CD4-positive, alpha-beta T cell treated with Interferon alpha-2 for 1 hour (primary cell): ENCODE measurements at places on chromosomes 3 and 15.

GRCh38 chr15:34358367-34358766 is 8.6 kb downstream of the LPCAT4 start:
- DNase-seq = no peak

- DNase-seq = no peak
Observed at GRCh38 chr3:42681361-42682038, 3.8 kb upstream of the KLHL40 start.

- DNase-seq = peak; percentile 73
Observed at GRCh38 chr3:141441381-141442364, 45.2 kb upstream of the RASA2 start.

DNA sequence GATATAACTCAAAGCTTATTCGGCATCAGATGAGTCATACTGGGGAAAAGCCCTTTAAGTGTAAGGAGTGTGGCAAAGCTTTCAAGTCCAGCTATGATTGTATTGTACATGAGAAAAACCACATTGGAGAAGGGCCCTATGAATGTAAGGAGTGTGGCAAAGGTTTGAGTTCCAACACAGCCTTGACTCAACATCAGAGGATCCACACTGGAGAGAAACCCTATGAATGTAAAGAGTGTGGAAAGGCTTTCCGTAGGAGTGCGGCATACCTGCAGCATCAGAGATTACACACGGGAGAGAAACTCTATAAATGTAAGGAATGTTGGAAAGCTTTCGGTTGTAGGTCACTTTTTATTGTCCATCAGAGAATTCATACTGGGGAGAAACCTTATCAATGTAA is 7.5 kb downstream of the ZNF621 start:
- no peak for DNase-seq

- no peak for DNase-seq
Observed at GRCh38 chr3:55315396-55315795, 171.7 kb downstream of the WNT5A start.

DNA sequence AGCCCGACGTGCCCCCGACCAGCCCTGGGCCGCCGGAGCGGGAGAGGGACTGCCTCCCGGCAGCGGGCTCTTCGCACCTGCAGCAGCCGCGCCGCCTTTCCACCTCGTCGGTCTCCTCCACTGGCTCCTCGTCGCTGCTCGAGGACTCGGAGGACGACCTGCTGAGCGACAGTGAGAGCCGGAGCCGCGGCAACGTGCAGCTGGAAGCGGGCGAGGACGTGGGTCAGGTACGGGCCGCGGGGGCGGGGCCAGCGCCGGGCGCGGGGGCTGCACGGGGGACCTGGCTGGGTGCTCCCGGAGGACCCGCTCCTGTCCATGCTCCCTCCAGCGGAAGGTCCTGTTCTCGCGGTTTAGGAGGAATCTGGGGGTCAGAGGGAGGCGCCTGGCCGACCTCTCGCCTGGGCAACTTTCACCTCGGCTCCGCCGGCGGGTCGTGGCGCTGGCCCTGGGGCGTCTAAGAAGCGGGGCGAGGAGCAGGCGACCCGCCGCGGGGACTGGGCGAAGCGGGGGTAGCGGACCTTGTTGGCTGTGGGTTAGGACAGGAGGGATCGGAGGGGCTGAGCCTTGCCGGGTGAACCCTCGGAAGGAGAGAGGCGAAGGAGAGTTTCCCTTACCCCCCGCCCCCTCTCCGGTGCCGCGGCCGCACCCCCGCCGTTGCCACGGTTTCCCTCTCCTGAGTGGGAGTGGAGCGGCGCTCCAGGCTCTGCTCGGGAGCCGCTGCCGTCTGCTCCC is 682 bp downstream of the ITPKA start:
- peak; percentile 32 for DNase-seq

- DNase-seq = no peak
Observed at GRCh38 chr3:14470461-14470860, 68.1 kb downstream of the SLC6A6 start.

DNA sequence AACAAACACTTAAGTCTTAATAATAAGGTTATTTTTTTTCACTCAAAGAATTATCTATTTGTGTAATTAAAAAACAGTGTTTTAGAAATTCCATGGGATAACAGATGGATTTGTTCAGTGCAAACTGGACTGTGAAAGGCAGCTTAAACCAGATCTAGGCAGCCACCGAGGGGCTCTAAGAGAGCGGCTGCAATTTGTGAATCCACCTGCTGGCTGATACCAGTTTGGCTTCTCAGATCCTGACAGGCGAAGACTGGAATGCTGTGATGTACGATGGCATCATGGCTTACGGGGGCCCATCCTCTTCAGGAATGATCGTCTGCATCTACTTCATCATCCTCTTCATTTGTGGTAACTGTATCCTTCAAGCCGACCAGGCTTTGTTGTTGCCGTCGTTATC is 119.6 kb downstream of the CHDH start:
- DNase-seq = no peak

GRCh38 chr3:122986693-122987179 is 40.8 kb downstream of the SEMA5B start:
- DNase-seq = no peak

GRCh38 chr15:31551323-31551722 is 224.7 kb downstream of the KLF13 start:
- no peak for DNase-seq

DNA sequence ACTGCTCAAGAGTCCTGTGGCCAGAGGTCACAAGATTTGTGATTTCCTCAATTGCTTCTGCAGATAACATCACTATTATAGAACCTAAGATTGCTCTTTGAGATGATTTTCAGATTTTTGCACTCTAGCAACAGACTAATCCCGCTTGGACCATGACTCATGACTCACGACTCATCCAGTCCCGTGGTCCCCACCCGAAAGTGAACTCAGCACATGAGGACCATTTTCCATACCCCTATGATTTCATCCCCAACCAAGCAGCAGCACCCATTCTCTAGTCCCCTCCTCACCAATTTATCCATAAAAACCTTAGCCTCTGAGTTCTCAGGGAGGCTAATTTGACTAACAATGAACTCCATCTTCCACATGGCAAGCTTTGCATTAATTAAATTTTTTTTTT is 106.3 kb upstream of the ALCAM start:
- DNase-seq = no peak

- peak; percentile 34 for DNase-seq
Observed at GRCh38 chr3:43013743-43014155, 34.6 kb downstream of the GASK1A start.

DNA sequence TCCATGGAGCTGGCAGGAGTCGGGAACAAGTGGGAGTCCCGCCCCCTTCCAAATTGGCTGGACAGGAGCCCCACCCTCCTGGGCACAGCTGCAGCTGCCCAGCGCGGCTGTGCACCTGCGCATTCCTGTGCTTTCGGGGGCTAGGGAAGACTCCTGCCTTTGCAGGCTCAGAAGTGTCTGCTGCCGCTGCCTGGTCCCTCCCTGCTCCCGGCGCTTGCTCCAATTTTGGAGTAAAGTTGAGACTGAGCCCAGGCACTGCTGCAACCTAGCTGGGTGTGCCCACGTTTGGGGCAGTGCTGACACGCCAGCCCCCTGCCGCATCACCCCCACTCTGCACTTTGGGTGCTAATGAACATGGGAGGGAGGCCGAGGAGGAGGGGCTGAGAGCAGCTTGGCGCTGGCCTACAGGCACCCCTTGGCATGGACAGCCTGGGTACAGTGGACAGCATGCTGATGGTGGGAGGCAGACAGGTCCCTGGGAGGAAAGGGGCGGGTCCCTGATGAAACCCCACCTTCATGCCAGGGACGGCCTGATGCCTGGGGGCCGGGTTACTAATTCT is 399.2 kb upstream of the CNTN4 start:
- no peak for DNase-seq

GRCh38 chr3:173584093-173584837 is 186.7 kb downstream of the NLGN1 start:
- no peak for DNase-seq

- DNase-seq = no peak
Observed at GRCh38 chr15:41813426-41813825, 14.5 kb upstream of the JMJD7 start.

- no peak for DNase-seq
Observed at GRCh38 chr3:31772758-31773473, 208.1 kb downstream of the OSBPL10 start.

GRCh38 chr15:69293741-69294615 is 4.7 kb upstream of the PAQR5 start:
- no peak for DNase-seq

DNA sequence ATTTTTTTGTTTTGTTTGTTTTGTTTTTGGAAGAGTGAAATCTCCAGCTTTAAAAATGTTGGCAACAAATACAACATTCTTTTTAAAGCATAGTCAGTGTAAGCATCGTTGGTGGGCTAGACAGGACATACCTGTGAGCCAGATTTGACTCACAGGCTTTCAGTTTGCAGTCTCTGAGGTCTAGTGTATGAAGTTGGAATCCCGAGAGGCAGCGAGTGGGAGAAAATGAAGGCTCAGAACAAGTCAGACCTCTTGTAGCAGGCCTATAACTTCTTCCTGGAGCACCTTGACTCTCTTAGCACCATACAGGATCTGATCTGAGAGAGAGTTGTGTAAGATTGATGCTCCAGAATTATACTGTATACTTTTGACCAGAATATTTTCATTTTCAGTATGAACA is 60.2 kb downstream of the CNTN4 start:
- DNase-seq = no peak

DNA sequence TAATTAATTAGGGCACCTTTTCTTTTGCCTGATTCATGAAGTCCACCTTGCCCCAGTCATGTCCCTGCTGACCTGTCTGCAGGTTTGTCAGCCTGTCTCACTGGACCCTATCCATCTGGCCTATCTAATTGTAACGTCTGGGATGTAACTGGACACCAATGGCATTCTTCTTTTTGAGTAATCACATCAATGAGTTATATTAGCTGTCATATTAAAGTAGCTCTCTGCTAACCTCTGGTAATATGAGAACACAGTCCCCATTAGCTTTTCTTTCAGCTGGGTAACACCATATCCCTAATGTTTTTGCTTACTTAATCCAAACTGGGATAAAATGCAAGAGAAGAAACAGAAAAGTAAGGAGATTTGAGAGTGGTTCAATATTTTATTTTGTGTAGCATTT is 166.2 kb upstream of the VEPH1 start:
- no peak for DNase-seq

- DNase-seq = no peak
Observed at GRCh38 chr3:154304116-154304786, 20.0 kb downstream of the DHX36 start.

DNA sequence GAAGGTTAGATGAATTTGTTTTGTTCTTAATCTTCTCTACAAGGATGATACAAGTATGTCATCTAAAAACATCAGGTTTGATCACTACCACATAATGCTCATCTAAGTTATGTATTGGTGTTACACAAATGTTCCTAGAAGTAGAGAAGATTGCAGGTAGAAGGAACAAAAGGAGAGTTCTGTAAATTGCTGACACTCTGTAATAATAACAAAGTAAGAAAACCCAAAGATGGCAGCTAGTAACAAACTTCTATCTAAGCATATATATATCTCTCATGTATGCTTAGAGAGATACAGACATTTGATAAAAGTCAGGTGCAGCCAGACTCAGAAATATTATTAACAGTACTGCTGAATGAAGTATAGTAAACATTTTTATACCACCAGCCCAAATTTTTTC is 20.2 kb upstream of the CFAP44 start:
- no peak for DNase-seq

GRCh38 chr3:189898559-189899153 is 222.0 kb downstream of the P3H2 start:
- DNase-seq = no peak

DNA sequence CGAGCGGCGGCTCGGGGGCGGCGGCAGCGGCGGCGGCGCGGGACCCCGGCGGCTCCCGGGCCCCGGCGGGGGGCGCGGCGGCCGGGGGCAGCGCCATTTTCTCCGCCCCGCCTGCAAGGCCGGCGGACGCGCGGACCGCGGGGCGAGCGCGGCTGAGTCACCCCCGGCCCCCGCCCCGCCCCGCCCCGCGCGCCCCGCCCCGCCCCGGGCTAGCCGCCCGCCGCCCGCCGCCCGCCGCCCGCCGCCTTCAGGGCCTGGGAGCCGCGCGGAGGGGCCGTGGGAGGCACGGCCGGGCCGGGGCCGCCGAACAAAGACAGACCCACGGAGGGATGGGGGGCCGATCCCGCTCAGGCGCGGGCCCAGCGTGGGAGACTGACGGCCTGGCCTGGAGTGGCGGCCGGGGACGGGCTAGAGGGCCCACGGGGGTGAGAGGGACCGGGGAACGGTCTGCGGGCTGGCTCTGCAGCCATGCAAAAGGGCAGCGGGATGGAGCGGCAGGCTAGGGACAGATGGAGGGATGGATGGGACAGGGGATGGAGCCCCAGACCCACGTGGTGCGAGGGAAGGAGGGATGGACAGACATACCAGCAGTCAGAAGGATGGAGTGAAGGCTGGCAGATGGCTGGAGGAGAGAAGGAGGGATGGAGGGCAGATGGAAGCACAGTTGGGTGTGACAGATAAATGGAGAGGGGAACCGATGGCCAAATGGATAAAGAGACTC is at the start of gene EIF4E3:
Gene EIF4E3, minus strand, starts transcription at position 132 of the 721 bp plus-strand sequence. Its CDS starts 35 bp downstream, at position 97.
- no peak for DNase-seq

DNA sequence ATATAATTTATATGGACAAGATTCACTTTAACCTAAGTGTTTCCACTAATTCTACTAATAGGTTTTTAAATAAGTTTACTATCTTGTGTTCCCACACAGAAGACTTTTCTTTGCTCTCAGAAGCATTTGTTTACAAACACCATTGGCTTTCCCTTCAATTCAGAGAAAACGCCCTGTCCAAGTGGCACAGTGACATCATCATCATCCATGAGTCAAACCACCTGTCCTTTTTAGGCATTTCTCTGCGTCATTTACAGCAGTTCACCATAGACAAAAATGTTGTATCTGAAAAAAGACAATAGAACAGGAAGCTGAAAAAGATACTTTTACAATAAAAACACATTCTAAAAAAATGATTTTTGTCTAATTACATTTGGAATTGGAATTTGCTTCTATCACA is 9.3 kb upstream of the BCL2L10 start:
- DNase-seq = no peak

DNA sequence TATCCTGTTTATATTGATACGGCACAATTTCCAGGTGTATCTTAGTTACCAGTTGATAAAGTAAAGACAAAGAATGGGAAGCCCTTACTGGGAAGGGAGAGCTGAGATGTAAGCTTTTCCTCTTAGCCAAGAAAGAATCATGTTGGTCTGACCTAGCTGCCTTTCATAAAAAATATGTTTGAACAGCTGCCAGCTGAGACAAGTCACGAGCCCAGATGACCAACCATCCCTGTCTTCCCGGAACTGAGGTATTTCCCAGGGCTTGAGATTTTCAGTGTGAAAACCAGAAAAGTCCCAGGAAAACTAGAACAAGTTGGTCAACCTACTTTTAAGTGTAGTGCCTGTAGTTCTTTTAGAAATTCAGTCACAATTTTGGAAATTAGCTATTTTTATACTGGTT is 3.6 kb upstream of the MYH15 start:
- no peak for DNase-seq

- DNase-seq = no peak
Observed at GRCh38 chr3:160136421-160136820, 88.8 kb upstream of the C3orf80 start.
